ENCODE measurements at places on chromosomes 5 and 9. TPM values are rescaled to one million over a fixed set of nuclear protein-coding genes. Genes with fewer than 3 reads are reported as not detected.
A peak's percentile ranks its signal among the peaks of the same experiment; 100 is the strongest.

DNA sequence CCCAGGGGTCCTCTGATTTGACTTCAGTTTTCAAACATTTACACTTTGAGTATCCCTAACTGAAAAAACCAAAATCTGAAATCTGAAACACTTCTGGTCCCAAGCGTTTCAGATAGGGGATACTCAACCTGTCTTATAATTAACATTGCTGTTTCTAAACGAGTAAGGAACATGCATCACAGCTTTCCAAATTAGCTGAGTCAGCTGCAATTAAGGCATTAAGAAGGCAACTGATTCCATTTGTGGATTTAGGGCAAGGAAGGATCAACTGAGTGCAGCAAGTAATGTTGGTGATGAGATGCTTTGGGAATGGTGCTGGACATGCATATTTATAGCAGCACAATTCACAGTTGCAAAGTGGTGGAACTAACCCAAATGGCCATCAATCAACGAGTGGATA, 168.6 kb downstream of the ACER2 start:
- no peak overlapping the region for H3K27ac ChIP-seq
- no peak for DNase-seq
- peaks cover 12% of the 10 kb centered on the region for H3K27me3 ChIP-seq
- H3K4me1 ChIP-seq, result no peaks in the 10 kb centered on the region
- no peak overlapping the region for H3K4me3 ChIP-seq
- no peaks in the 10 kb centered on the region for H3K36me3 ChIP-seq

GRCh38 chr9:135574331-135574730, 12.8 kb downstream of the PAEP start:
- no peak overlapping the region for H3K4me3 ChIP-seq
- DNase-seq, result no peak
- H3K4me1 ChIP-seq, result no peaks in the 10 kb centered on the region
- H3K27ac ChIP-seq, result no peak overlapping the region
- peaks cover 68% of the 10 kb centered on the region for H3K27me3 ChIP-seq

DNA sequence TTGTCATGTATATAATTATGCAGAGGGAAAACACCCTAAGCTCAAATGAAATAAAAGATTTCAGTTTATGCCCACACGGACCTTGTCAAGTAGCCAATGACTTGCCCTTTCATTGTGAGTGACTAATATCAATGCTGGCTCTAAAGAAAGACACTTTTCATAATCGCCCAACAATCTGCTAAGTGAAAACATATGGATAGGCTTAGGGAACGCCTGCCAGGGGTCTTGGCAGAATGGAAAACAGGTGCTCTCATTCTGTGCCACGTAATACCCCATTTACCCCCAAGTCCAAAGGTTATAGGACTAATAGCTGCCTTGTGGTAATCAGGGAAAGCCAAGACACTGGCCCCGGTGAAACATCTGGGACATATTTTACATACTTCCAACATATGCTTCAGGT, 157.7 kb downstream of the SLF1 start:
- no peaks in the 10 kb centered on the region for H3K27me3 ChIP-seq
- no peak overlapping the region for H3K27ac ChIP-seq
- H3K4me1 ChIP-seq, result no peaks in the 10 kb centered on the region
- DNase-seq, result no peak
- H3K36me3 ChIP-seq, result no peaks in the 10 kb centered on the region

- H3K4me3 ChIP-seq, result no peak overlapping the region
- H3K27ac ChIP-seq, result no peak overlapping the region
- no peaks in the 10 kb centered on the region for H3K36me3 ChIP-seq
These were observed 65.5 kb downstream of the NACC2 start for GRCh38 chr9:136029556-136029955.

DNA sequence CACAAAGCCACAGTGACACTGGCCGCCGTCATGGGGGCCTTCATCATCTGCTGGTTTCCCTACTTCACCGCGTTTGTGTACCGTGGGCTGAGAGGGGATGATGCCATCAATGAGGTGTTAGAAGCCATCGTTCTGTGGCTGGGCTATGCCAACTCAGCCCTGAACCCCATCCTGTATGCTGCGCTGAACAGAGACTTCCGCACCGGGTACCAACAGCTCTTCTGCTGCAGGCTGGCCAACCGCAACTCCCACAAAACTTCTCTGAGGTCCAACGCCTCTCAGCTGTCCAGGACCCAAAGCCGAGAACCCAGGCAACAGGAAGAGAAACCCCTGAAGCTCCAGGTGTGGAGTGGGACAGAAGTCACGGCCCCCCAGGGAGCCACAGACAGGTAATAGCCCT, 26.1 kb downstream of the HRH2 start:
- H3K36me3 ChIP-seq, result no peaks in the 10 kb centered on the region
- H3K4me3 ChIP-seq, result no peak overlapping the region
- H3K4me1 ChIP-seq, result no peaks in the 10 kb centered on the region
- no peak overlapping the region for H3K27ac ChIP-seq
- peaks cover 100% of the 10 kb centered on the region for H3K27me3 ChIP-seq
- DNase-seq, result no peak

GRCh38 chr9:17009071-17009470, 125.8 kb upstream of the CNTLN start:
- H3K36me3 ChIP-seq, result no peaks in the 10 kb centered on the region
- H3K27me3 ChIP-seq, result no peaks in the 10 kb centered on the region
- no peak for DNase-seq
- no peak overlapping the region for H3K27ac ChIP-seq

GRCh38 chr9:13278368-13279246, 885 bp downstream of the MPDZ start:
- peaks cover 11% of the 10 kb centered on the region for H3K4me1 ChIP-seq
- peak; percentile 8 for DNase-seq
- no peaks in the 10 kb centered on the region for H3K27me3 ChIP-seq
- no peak overlapping the region for H3K27ac ChIP-seq

DNA sequence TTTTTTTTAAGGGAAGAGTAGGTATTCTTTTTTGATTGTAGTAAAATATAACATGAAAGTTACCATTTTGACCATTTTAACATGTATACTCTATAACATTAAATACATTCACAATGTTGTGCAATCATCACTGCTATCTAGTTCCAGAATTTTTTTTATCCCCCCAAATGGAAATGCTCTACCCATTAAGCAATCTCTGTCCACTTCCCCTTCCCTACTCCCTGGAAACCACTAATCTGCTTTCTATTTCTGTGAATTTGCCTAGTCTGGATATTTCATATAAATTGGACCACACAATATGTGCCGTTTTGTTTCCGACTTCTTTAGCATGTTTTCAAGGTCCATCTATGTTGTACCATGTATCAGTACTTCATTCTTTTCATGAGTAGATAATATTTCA, 429.5 kb downstream of the TLE1 start:
- H3K4me1 ChIP-seq, result no peaks in the 10 kb centered on the region
- no peak for DNase-seq
- no peak overlapping the region for H3K4me3 ChIP-seq
- H3K27ac ChIP-seq, result no peak overlapping the region

DNA sequence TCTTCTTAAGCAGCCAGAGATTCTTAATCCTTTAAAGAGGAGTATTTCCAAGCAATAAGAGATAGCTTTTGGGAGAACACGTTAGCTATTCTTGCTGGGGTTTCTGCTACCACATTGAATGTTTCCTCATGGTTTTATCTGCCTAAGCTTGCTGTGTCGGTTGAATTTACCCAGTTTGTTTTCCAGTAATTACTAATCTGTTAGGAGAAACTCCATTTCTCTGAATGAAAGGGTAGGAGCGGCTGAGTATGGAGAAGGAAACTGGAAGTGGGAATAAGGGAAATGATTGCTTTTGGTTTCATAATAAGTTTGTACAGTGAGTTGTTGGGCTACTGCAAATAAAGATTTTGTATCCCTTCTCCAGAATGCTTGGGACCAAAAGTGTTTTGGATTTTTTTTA, 1.2 kb downstream of the JAK2 start:
- H3K27ac ChIP-seq, result no peak overlapping the region
- peak overlapping the region; percentile 65 for H3K4me3 ChIP-seq
- DNase-seq, result no peak
- no peaks in the 10 kb centered on the region for H3K36me3 ChIP-seq
- no peaks in the 10 kb centered on the region for H3K27me3 ChIP-seq

Gene BASP1
- total RNA-seq, result not detected

Gene LMX1B
- not detected for total RNA-seq
